Myocyte (in vitro differentiated cells): ENCODE measurements at places on chromosomes 11 and 22. TPM values are rescaled to one million over a fixed set of nuclear protein-coding genes. Genes with fewer than 3 reads are reported as not detected.

Gene RAG2
- total RNA-seq, result not detected in 2 replicates

Gene USP2
- 10.0 and 18.4 TPM in 2 replicates for total RNA-seq

Gene APLNR
- total RNA-seq, result 0.05 TPM in 1 of 2 replicates, not detected in the other

Gene IGF2
- total RNA-seq, result 330 and 438 TPM in 2 replicates

GRCh38 chr11:20112291-20113148, 47.8 kb downstream of the DBX1 start:
- DNase-seq, result peak; percentile 91

- DNase-seq, result no peak
These were observed 17.6 kb upstream of the PARVA start for GRCh38 chr11:12359761-12360160.

GRCh38 chr11:69582756-69583467, 58.0 kb upstream of the CCND1 start:
- no peak for DNase-seq

DNA sequence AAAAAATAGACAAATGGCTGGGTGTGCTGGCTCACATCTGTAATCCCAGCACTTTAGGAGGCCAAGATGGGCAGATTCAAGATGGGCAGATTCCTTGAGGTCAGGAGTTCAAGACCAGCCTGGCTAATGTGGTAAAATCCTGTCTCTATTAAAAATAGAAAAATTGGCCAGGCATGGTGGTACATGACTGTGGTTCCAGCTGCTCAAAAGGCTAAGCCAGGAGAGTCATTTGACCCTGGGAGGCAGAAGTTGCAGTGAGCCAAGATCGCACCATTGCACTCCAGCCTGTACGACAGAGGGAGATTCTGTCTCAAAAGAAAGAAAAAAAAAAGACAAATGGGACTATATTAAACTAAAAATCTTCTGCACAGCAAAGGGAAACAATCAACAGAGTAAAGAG, 55.4 kb downstream of the USP35 start:
- peak; percentile 93 for DNase-seq

GRCh38 chr22:34454598-34454997, 534.3 kb upstream of the LARGE1 start:
- DNase-seq, result no peak
